Left ventricle myocardium inferior (tissue), 1 donor: ENCODE measurements at places on chromosomes 4 and X. TPM values are rescaled to one million over a fixed set of nuclear protein-coding genes. Genes with fewer than 3 reads are reported as not detected.

- peaks cover 12% of the 10 kb centered on the region for H3K36me3 ChIP-seq
- H3K27me3 ChIP-seq: no peaks in the 10 kb centered on the region
- H3K4me1 ChIP-seq: no peaks in the 10 kb centered on the region
- H3K27ac ChIP-seq: no peak overlapping the region
Measured at GRCh38 chr4:4555916-4556315, 14.1 kb upstream of the STX18 start.

DNA sequence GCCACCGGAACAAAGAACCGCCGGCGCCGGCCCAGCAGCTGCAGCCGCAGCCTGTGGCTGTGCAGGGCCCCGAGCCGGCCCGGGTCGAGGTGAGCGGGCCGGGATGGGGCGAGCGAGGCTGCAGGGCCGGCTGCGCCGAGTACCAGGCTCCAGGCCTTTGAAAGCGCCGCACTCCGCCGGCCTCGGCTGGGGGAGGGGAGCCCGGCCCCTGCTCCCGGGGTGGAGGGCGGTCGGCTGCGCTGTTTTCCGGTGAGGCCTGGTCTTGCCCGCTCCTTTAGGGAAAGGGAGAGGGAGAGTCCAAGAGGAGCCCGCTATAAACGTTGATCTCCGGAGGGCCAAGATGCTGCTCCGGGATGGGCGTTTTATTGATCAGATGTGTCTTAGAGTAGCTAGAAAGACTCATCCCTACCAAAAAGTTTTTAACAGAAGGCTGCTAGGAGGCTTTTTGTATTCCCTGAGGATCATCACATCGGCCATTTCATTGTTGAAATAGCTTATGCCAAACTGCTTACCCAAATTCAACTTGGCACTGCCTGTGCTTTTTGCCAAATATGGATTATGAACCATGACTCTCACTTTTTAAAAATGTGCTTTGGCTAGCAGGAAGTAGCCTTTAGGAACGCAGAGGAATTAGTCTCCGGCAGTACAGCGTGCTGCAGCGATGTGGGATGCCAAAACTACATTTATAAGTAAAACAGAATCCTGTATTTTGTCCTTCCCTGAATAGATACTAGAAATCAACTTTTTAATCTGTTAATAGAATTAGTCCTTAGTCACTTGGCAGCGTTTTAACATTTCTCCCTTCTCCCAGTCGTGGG lies 760 bp downstream of the TMEM165 start:
- peak; percentile 59 for DNase-seq
- H3K4me3 ChIP-seq: peak overlapping the region; percentile 89
- no peaks in the 10 kb centered on the region for H3K27me3 ChIP-seq
- peaks cover 5% of the 10 kb centered on the region for H3K36me3 ChIP-seq

DNA sequence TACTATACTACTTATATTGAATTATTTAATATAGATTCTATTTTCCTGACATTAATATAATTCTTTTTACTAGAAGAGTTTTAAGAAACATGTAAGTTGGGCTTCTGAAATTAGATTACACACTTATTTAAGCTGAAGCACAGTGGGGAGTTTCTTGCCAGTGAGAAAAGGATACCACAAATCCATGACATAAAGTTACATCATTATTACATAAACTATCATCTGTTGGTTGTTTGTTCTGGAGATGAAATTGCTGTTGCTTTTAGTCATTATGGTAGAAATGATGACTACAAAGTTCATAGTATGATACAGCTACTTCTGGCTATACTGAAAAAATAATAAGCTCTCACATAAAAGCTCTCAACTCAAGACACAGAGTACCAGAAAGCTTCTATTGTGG lies 880.4 kb downstream of the PCDH18 start:
- H3K36me3 ChIP-seq: no peaks in the 10 kb centered on the region
- H3K4me3 ChIP-seq: no peak overlapping the region
- no peak overlapping the region for H3K27ac ChIP-seq
- H3K4me1 ChIP-seq: no peaks in the 10 kb centered on the region
- no peak for DNase-seq
- H3K27me3 ChIP-seq: no peaks in the 10 kb centered on the region

DNA sequence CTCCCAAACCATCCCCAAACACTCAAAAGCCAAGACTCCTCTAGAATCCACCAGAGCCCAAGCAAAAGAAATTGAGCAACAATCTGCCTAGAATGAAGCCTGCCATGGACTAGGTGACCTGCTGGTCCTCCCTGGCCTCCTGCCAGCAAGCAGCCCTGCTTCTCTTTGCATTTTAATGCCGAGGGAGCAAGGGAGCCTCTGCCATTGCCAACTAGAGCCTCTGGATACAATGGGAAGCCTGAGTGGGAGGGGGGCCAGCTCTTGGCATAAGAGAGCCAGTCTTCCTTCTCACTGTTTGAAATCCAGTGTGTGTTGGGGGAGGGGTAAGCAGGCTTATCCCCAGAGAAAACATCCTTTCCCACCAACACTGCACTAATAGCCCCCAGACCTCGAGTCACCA lies 1.5 kb upstream of the GDPD2 start:
- no peak for DNase-seq
- H3K36me3 ChIP-seq: no peaks in the 10 kb centered on the region
- no peak overlapping the region for H3K4me3 ChIP-seq
- H3K4me1 ChIP-seq: no peaks in the 10 kb centered on the region
- no peak overlapping the region for H3K27ac ChIP-seq

DNA sequence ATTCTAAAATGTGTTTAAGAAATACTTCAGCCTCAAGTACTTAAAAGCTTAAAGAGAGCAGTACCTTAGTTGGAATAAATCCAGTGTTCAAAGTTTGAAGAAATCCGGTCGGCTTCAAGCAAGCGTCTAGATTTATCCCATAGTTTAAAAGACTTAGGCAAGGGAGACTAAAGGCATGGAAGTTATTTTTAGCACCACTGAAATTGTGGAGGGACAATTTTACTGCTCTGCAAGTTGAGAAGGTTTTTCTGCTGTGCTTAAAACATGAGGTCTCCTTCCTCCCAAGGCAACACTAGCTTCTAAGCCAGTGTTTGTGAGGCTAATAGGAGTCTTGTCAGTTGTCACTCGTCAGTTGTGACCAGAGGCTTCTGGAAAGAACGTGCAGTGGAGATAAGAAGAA lies 183.5 kb downstream of the MSL3 start:
- no peak overlapping the region for H3K4me3 ChIP-seq
- no peaks in the 10 kb centered on the region for H3K4me1 ChIP-seq
- no peak overlapping the region for H3K27ac ChIP-seq
- H3K27me3 ChIP-seq: no peaks in the 10 kb centered on the region
- H3K36me3 ChIP-seq: no peaks in the 10 kb centered on the region
- DNase-seq: no peak

- no peaks in the 10 kb centered on the region for H3K36me3 ChIP-seq
- H3K4me1 ChIP-seq: peaks cover 9% of the 10 kb centered on the region
- H3K27ac ChIP-seq: no peak overlapping the region
- H3K27me3 ChIP-seq: no peaks in the 10 kb centered on the region
- no peak for DNase-seq
Measured at GRCh38 chr4:140188975-140189374, 35.0 kb upstream of the MAML3 start.

DNA sequence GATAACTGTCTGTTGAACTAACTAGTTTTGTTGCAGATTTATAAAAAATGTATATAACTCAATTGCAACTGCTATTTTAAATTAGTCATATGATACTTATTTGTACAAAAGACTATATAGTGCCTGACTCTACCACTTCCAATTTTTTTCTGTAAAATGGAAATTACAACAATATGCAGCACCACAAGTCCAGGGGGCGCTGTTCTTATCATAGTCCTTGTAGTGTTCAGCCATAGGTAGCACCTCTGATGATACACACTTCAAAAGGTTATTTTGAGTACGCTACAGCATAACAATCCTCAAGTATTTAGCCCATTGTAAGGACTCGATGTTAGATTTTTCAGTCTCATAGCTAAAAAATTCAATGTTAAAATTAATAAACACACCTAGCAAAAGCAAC lies 174.9 kb downstream of the CORIN start:
- DNase-seq: no peak
- no peak overlapping the region for H3K27ac ChIP-seq
- H3K4me3 ChIP-seq: no peak overlapping the region
- H3K36me3 ChIP-seq: peaks cover 14% of the 10 kb centered on the region
- H3K27me3 ChIP-seq: no peaks in the 10 kb centered on the region

GRCh38 chr4:88967883-88968331 lies 89.1 kb downstream of the FAM13A start:
- no peaks in the 10 kb centered on the region for H3K36me3 ChIP-seq
- H3K4me3 ChIP-seq: no peak overlapping the region
- peaks cover 8% of the 10 kb centered on the region for H3K4me1 ChIP-seq

GRCh38 chrX:52821079-52821760 lies 10.1 kb downstream of the XAGE5 start:
- no peak overlapping the region for H3K27ac ChIP-seq
- H3K4me3 ChIP-seq: no peak overlapping the region
- no peaks in the 10 kb centered on the region for H3K27me3 ChIP-seq
- H3K4me1 ChIP-seq: no peaks in the 10 kb centered on the region

DNA sequence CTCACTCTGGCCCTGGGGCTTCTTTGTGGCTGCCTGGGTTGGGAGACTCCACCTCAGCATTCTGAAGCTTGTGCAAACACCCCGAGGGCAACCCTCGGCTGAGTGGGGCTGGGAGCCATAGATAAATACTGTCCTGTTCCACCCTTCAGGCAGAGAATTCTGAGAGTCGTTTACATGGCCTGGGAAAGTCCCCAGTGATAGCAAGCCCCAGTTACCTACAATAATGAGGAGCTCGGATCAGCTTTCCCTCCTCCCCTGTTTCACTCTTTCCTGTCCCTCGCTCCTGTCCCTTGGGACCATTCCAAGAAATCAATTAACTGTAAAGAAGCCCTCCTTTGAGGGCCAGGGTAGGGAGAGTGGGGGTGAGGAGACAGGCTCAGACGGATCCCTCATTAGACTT lies 31.6 kb upstream of the DDX3X start:
- no peaks in the 10 kb centered on the region for H3K27me3 ChIP-seq
- H3K36me3 ChIP-seq: no peaks in the 10 kb centered on the region
- H3K4me1 ChIP-seq: no peaks in the 10 kb centered on the region
- H3K27ac ChIP-seq: no peak overlapping the region
- DNase-seq: no peak

GRCh38 chr4:152115794-152116193 lies 355.0 kb upstream of the GATB start:
- H3K4me3 ChIP-seq: no peak overlapping the region
- no peaks in the 10 kb centered on the region for H3K36me3 ChIP-seq
- H3K27ac ChIP-seq: peak overlapping the region; percentile 44

GRCh38 chr4:77433418-77433733 lies 172.2 kb upstream of the CXCL13 start:
- no peak for DNase-seq
- peak overlapping the region; percentile 9 for H3K27ac ChIP-seq
- H3K36me3 ChIP-seq: no peaks in the 10 kb centered on the region
- H3K27me3 ChIP-seq: no peaks in the 10 kb centered on the region
- H3K4me1 ChIP-seq: peaks cover 19% of the 10 kb centered on the region
- no peak overlapping the region for H3K4me3 ChIP-seq

GRCh38 chr4:130403221-130403620 lies 1307.3 kb downstream of the C4orf33 start:
- H3K27ac ChIP-seq: no peak overlapping the region
- no peaks in the 10 kb centered on the region for H3K27me3 ChIP-seq
- DNase-seq: no peak
- H3K36me3 ChIP-seq: no peaks in the 10 kb centered on the region
- H3K4me1 ChIP-seq: no peaks in the 10 kb centered on the region

DNA sequence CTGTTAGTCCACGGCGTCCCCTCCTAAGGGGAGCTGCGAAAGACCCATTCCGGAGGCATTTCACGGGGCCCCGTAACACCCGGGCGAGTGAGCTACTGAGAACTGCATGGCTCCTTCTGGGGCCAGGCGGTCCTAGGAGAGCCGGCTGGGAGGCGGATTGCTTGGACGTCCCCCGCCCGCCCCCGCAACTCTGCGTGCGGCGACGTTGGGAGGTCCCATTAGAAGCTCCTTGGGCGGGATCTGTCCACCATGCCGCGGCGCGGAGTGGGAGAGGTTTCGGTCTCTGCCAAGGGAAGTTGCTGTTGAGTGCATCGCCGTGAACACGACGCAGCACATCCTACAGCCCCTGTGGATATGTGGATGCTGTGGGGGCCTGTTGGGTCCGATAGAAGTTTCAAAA lies 85.4 kb upstream of the IGFBP7 start:
- H3K4me1 ChIP-seq: no peaks in the 10 kb centered on the region
- H3K27ac ChIP-seq: no peak overlapping the region
- DNase-seq: no peak
- H3K36me3 ChIP-seq: no peaks in the 10 kb centered on the region
- peaks cover 39% of the 10 kb centered on the region for H3K27me3 ChIP-seq

- no peak for DNase-seq
- no peaks in the 10 kb centered on the region for H3K27me3 ChIP-seq
- H3K4me1 ChIP-seq: no peaks in the 10 kb centered on the region
- no peaks in the 10 kb centered on the region for H3K36me3 ChIP-seq
- no peak overlapping the region for H3K4me3 ChIP-seq
Measured at GRCh38 chrX:110119480-110119879, 116.6 kb downstream of the TMEM164 start.

DNA sequence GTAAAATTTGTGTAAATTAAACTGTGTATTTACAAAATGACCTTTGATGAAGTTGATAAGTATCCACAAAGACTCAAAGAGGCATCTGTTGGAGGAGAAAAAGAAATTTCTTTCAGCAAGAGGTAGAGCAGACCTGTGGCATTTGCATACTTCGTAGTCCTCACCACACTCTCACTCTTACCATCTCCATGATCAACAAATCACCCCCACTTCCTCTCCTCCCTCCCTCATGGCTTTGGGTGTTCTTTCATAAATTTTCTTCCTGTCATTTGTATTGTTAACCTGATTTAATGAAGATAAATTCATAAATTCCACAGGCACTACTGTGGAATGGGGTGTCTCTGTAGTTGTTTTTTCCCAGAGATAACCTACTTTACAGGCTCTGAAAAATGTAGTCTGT lies 366.5 kb downstream of the ZNF674 start:
- no peaks in the 10 kb centered on the region for H3K36me3 ChIP-seq
- no peaks in the 10 kb centered on the region for H3K27me3 ChIP-seq
- DNase-seq: no peak
- H3K4me1 ChIP-seq: no peaks in the 10 kb centered on the region

GRCh38 chr4:88442689-88443191 lies 14.2 kb upstream of the HERC5 start:
- H3K4me1 ChIP-seq: peaks cover 8% of the 10 kb centered on the region
- H3K27ac ChIP-seq: no peak overlapping the region
- no peak overlapping the region for H3K4me3 ChIP-seq
- no peaks in the 10 kb centered on the region for H3K27me3 ChIP-seq
- DNase-seq: no peak
- peaks cover 42% of the 10 kb centered on the region for H3K36me3 ChIP-seq

GRCh38 chrX:150842198-150842685 lies 56.2 kb downstream of the CD99L2 start:
- H3K36me3 ChIP-seq: no peaks in the 10 kb centered on the region
- H3K27ac ChIP-seq: no peak overlapping the region
- no peak for DNase-seq

BEND4 gene
- total RNA-seq: not detected

EMD gene
- total RNA-seq: 55.6 TPM

MSX1 gene
- 3.4 TPM for total RNA-seq

RIBC1 gene
- total RNA-seq: 0.49 TPM

ART3 gene
- 105 TPM for total RNA-seq
